NCI-H226 (cell line): ENCODE measurements at places on chromosomes 5 and 9.

DNA sequence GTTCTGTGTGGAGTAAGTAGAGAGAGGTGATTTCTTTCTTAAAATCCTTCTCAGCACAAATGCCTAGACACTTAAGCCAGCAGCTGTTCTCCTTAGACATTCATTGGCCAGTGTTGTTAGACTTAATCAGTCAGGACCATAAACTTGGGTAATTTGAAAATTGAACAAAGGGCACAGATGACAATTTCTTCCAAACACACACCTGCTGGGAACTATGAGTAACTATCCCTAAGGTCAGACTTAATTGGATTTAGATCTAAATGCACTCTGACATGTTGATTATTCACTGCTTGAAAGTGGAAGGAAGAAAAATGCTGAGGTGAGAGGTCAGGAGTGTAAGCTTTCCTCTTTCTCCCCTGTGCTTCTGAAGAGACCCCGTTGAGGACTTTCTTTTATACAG lies 1083.7 kb upstream of the DMAC1 start:
- no peak for DNase-seq

DNA sequence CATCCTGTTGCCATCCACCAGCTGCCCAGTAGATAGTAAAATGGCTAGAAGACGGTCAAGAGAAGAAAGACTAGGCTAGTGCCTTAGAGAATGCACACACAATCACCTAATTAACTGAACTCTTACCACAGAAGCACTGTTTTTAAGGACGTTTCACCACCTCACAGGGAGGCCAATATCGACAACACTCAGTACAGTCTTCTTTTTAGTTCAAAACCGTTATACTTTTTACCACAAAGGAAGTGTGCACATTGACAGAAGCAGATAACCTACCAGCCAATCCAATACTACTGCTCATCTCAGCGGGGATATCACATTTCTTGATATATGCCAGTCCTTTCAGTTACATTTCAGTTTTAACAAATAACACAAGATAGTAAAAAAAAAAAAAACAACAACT lies 122.3 kb downstream of the GNAQ start:
- no peak for DNase-seq

DNA sequence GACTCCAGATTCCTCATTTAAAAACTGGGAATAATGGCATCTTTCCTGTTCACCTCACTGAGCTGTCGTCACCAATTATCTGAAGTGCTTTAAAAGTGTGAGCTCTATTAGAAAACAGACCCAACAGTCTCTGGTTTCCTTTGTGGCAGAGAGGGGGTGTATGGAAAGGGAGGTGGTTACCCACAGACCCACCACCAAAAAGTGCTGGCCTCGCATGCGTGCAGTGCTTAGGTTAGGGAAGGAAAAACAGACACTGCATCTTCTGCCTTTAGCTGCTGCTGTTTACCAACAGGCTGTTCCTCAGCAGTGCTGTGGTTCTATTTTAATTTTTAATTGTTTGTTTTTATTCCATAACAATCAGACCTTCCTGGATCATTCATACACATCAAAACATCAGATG lies 249.6 kb downstream of the PIK3R1 start:
- DNase-seq = no peak

DNA sequence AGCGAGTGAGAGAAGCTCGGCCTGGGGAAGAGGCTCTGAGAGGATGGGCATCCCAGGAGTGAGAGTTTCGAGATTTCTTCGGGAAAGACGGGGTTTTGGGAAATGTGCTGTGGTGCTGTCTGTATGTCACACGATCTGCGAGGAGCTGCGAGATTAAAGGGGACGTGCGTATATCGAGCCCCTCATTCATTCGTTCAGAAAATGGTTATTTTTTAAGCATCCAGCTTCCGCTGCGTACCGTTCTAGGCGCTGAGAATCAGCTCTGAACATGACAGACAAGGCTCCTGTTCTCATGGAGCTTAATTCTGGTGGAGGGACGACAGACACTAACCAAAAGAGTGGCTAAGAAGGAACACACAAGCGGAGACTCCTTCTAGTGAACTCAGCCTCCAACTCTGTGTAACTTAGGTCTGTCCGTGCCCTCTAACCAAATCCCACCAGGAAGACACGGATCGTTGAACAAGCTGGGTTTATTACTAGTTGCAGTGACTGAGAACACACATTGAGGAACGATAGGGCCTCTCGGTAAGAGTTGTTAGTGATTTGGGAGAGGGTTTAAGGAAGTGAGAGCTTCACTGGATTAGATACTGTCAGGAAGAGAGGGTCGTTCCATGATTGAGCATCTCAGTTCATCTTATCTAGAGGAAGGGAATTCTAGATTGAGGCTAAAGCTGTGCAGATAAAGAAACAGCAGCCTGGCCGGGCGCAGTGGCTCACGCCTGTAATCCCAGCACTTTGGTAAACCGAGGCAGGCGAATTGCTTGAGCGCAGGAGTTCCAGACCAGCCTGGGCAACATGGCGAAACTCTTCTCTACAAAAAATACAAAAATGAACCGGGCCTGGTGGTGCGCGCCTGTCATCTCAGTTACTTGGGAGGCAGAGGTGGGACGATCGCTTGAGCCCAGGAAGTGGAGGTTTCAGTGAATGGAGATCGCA lies 1.0 kb upstream of the FBXW11 start:
- no peak for DNase-seq
